HS-5 (cell line): ENCODE measurements at places on chromosomes 3 and 15.

GRCh38 chr3:23111797-23112196 is 91.3 kb upstream of the UBE2E2 start:
- no peak for DNase-seq

- DNase-seq = peak; percentile 11
These were observed 66.6 kb upstream of the PAQR5 start for GRCh38 chr15:69232144-69232543.

- DNase-seq = no peak
These were observed 238.6 kb upstream of the TPM1 start for GRCh38 chr15:62803856-62804400.

GRCh38 chr15:70008697-70009290 is 88.9 kb downstream of the TLE3 start:
- no peak for DNase-seq

DNA sequence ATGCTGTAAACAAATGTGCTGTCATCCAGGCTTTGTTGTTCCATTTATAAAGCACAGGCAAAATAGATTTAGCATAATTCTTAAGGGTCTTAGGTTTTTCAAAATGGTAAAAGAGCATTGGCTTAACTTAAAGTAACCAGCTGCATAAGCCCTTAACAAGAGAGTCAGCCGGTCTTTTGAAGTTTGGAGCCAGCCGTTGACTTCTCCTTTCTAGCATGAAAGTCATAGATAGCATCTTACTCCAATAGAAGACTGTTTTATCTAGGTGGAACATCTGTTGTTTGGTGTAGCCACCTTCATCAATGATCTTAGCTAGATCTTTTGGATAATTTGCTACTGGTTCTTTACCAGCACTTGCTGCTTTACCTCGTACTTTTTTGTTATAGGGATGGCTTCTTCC is 297.5 kb upstream of the DCBLD2 start:
- no peak for DNase-seq

- no peak for DNase-seq
These were observed 53.0 kb downstream of the ATP2C1 start for GRCh38 chr3:130946882-130947281.

GRCh38 chr3:171753025-171753472 is 57.2 kb downstream of the PLD1 start:
- no peak for DNase-seq

DNA sequence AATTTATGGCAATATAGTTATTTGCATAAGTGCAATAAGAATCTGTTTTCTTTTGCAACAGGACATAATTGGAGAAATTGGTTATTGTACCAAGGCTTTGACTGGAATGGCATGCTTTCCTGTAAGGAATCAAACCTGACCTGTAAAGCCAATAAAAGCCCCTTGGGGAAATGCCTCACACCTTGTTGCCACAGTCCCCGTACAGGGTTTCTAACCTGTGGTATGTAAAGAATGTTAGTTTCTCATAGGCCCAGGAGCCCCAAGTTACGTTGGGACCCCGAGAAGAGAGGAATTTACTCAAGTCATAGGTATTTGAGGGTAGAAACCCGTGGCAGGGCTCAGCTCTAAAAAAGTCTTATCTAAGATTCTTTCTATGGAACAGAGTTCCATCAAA is 441.4 kb downstream of the IGSF11 start:
- DNase-seq = no peak

DNA sequence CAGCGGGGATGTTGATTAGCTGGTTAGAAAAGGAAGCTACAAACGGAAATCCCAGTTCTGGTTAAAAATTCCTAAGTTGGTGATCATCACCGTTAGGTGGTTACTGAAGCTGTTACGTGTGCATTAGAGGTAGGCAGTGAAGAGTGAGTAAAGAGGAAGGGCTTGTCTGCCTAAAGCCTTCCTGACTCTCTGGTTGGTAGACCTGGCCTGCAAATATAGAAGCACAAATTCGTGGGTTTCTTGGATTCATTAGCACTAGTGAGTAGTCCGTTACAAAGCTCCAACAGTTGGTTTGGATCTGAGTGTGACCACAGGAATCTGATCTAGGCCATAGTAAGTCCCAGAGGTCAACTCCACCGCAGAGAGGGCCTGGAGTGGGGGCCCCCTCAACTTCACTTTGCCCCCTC is 174.0 kb upstream of the TP63 start:
- peak; percentile 61 for DNase-seq

- no peak for DNase-seq
These were observed 6.5 kb upstream of the THBS1 start for GRCh38 chr15:39574427-39574826.

DNA sequence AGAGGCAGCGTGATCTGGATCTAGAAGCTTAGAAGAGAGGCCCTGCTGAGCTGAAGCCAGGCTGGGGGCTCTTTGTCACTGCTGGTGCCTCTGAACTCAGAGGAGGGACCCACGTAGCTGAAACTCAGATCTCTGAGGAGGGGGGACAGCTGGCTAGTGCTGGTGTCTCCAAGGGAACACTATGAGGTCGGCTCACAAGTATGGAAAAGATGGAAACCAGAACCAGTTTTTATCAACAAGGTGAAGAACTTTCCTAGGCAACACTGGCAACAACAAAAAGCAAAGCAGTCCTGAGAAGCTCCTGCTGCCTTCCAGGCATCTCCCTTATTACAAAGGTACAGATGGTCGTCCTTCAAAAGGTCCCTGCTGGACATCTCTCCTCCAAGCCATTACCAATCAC is 27.0 kb upstream of the FSTL1 start:
- no peak for DNase-seq

DNA sequence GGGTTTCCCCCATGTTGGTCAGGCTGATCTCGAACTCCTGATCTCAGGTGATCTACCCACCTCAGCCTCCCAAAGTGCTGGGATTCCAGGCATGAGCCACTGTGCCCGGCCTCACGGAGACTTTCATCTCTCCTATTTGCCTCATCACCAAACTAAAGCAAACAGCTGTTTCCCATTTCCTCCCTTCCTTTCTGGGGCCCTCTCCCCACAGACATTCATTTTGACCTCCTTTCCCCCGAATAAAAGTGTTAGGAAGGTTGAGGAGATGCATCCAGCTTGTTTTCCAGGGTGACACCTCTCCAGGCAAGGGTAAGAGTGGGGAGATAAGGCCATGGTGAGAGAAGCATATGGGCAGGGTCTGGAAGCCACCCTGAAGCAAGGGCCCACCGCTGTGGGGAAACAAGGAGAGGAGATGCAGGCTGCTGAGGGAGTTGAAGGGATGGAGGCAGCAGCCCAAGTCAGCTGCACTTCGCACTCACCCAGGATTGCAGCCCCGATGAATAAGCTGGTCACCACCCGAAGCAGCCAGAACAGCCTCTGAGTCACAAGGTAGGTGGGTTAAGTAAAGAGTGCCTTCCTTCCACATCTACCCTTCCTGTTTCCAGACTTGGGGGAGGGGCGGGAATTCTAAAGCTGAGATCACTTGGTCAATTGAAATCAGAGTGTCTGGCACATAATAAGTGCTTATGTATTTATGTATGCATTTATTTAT is 7.7 kb downstream of the DUOXA2 start:
- peak; percentile 78 for DNase-seq

GRCh38 chr3:29137601-29138000 is 143.3 kb upstream of the RBMS3 start:
- DNase-seq = no peak

DNA sequence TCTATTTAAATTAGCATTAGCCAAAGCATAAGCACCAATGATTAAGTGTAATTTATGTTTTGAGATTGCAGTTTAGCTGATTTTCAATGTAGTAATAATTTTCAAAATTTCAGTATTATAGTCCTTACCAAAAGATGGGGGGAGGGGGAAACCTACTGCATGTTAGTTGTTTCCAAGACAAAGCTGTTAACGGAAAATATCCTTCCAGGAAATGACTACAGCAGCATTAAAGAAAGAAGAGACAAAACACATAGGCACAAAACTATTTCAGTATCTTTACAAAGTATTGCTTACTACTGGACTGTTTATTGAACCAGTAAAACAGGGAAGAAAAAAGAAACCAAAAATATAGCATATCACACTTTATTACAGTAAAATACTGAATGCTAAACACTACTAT is 10.5 kb downstream of the BNIP2 start:
- DNase-seq = no peak
